ENCODE measurements at places on chromosomes 1 and 21.

DNA sequence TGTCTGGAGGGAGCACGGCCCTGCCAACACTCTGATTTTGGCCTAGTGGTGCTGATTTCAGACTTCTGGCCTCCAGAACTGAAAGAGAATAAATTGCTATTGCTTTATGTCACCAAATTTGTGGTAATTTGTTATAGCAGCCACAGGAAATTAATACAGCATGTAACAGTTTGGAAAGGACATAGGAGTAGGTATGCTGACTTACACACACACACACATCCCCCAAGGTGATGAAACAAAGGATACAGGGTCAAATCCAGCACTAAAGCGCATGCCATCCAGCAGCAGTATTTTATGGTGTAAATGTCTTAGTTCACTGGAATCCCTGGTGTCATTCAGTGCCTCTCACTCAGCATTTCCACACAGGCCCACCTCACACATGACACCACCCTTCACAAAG is 72.2 kb upstream of the MAN1A2 start:
- no peak for DNase-seq

DNA sequence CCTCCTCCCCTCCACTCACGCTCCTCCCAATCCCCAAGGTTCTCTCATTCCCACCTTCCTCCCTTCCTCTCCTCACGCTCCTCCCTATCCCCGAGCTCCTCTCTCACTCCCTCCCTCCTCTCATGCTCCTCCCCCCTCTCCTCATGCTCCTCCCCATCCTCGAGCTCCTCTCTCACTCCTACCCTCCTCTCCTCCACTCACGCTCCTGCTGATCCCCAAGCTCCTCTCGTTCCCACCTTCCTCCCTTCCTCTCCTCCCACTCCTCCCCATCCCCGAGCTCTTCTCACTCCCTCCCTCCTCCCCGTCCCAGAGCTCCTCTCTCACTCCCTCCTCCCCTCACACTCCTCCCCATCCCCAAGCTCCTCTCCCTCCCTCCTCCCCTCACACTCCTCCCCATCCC is 31.4 kb downstream of the PGBD5 start:
- DNase-seq = no peak

DNA sequence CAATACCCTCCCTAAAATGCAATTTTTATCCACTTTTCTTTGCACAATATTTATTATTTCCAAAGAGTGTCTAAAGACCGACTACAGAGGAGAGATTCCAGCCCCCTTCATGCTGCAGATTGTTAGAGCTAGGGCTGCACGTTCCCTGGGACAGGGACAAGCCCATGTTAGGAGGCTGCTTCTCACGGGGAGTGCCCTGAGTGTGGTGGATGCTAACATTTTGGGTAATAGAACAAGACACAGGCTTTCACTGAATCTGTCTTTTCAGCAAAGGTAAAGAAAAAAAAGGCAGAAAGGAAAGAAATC is 125.4 kb downstream of the RIPK4 start:
- no peak for DNase-seq

DNA sequence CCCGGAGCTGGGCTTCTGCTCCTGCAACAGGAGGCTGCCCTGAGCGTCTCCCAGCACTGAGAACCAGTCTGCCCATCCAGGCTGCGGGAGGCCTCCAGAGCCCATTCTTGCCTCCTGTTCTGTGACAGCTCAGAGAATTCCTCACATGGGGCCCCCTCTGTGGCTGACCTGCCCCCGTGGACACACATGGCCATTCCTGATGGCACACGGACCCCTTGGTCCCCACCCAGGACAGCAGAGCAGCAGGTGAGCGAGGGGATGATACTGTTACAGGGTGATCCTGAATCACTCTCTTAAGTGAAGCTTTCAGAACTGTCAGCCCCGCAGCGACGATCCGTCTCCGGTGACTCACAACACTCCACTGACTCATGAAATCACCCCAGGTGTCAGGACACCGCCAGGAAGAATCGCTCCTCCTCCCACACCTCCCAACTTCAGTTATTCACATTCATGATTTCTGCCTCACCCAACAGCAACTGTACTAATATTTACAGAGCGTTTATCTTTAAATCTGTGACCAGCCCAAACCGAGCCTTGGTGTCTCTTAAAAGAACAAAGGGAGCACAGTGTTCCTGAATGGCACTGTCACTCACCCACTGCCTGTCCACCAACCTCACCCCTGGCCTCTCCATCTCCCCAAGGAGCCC is 22.5 kb downstream of the CHD5 start:
- no peak for DNase-seq
